Activated CD4-positive, alpha-beta T cell treated with anti-CD3 and anti-CD28 coated beads for 36 hours (primary cell): ENCODE measurements at places on chromosomes 5 and 9.
A peak's percentile ranks its signal among the peaks of the same experiment; 100 is the strongest.

- no peak overlapping the region for H3K4me3 ChIP-seq
- H3K36me3 ChIP-seq, result peaks cover 16% of the 10 kb centered on the region
- DNase-seq, result no peak
- no peak overlapping the region for H3K27ac ChIP-seq
- H3K4me1 ChIP-seq, result peaks cover under 1% of the 10 kb centered on the region
Observed at GRCh38 chr5:80696450-80696849, 41.7 kb upstream of the DHFR start.

DNA sequence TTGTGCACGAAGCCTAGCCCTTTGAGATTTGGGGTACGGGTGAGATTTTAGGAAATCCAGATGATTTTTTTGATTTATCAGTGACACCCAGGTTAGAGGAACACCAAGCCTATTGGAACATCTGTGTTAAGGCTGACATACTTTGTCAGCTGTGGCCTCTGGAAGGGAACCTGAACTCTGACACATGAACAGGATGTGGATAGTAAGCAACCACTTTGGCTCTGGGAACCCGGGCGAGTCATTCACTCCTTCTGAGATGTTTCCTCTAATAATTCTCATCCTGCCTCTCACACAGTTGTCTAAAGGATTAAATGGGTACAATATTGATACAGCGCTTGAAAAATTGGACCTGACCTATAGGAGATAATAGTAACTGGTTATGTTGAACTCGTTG lies 67.8 kb downstream of the FGF1 start:
- no peaks in the 10 kb centered on the region for H3K36me3 ChIP-seq
- H3K4me1 ChIP-seq, result peaks cover 19% of the 10 kb centered on the region

GRCh38 chr5:135878156-135878620 lies 17.5 kb downstream of the IL9 start:
- H3K4me1 ChIP-seq, result no peaks in the 10 kb centered on the region
- peaks cover 25% of the 10 kb centered on the region for H3K27me3 ChIP-seq
- H3K27ac ChIP-seq, result no peak overlapping the region
- H3K4me3 ChIP-seq, result no peak overlapping the region

GRCh38 chr5:173826428-173827350 lies 61.5 kb upstream of the CPEB4 start:
- H3K36me3 ChIP-seq, result no peaks in the 10 kb centered on the region
- H3K27me3 ChIP-seq, result no peaks in the 10 kb centered on the region
- no peak overlapping the region for H3K27ac ChIP-seq
- DNase-seq, result no peak

DNA sequence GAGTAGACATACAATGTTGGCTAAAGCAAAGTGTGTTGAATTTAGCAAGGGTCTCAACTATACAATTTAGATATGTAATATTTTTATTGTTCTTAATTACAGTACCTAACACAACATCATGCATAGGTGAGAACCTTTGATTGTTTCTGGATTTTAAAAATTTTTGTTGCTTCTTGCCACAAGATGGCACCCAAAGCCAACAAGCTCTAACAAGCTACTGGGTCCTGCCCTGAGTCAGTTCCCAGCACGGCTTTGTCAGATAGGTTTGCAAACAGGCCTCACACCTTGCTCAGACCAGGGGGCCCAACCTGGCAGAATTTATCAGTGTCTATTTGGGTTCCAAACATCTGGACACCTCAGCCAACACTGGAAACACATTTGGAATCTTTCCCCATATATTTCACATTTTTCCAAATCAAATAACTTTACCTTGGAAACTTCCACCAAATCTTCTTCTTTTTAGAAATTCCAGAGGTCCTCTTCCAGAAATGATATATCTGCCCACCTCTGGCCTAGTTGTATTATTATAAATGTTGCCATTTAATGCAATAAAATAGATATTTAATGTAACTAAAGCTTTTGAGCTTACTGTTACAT lies 49.5 kb upstream of the EGFLAM start:
- no peaks in the 10 kb centered on the region for H3K36me3 ChIP-seq
- H3K27ac ChIP-seq, result no peak overlapping the region
- no peak overlapping the region for H3K4me3 ChIP-seq
- H3K4me1 ChIP-seq, result no peaks in the 10 kb centered on the region
- H3K27me3 ChIP-seq, result peaks cover 7% of the 10 kb centered on the region

DNA sequence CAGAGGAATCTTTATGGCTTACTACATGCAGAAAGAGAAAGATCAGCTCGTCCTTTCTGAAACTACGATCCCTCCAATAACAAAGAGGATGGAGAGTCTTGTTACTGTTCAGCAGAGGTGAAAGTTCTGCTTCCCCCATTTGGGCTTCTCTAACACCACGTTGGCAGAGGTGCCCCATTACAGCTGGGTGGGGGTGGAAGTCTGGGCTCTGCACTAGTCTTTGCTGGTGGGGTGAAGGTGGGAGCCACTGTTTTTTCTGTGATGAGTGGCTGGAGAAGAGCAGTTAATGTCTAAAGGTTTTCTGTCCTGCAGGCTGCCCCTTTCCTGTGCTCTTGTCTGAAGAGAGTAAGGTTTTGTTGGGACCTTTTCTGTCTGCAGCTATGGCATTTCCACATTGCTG lies 64.7 kb upstream of the OTULINL start:
- DNase-seq, result no peak
- H3K4me3 ChIP-seq, result no peak overlapping the region
- H3K4me1 ChIP-seq, result no peaks in the 10 kb centered on the region
- H3K36me3 ChIP-seq, result no peaks in the 10 kb centered on the region
- H3K27ac ChIP-seq, result no peak overlapping the region
- H3K27me3 ChIP-seq, result no peaks in the 10 kb centered on the region

- no peak for DNase-seq
- H3K36me3 ChIP-seq, result no peaks in the 10 kb centered on the region
- no peaks in the 10 kb centered on the region for H3K4me1 ChIP-seq
- H3K27me3 ChIP-seq, result peaks cover 2% of the 10 kb centered on the region
- H3K4me3 ChIP-seq, result no peak overlapping the region
- H3K27ac ChIP-seq, result no peak overlapping the region
Observed at GRCh38 chr5:161027763-161028162, 175.8 kb upstream of the ATP10B start.

DNA sequence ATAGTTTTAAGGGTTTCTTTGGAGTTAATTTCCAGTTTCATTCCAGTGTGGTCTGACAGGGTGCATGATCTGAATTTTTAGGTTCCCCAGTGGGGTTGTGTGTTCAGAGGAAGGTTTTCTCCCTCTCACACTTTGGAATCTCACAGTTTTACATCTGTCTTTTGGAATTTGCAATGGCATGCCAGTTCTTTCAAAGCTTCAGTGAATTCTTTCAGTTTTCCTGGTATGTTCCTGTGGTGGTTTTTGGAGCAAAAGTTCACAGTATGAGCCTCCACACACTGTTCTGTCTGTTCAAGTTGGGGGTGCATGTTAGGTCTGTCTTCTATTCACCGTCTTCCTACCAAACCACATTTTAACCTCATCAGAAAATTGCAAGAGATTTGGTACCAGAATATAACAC lies 624.2 kb downstream of the KCTD16 start:
- no peak overlapping the region for H3K27ac ChIP-seq
- H3K27me3 ChIP-seq, result no peaks in the 10 kb centered on the region
- no peak overlapping the region for H3K4me3 ChIP-seq
- DNase-seq, result no peak
- H3K4me1 ChIP-seq, result no peaks in the 10 kb centered on the region

DNA sequence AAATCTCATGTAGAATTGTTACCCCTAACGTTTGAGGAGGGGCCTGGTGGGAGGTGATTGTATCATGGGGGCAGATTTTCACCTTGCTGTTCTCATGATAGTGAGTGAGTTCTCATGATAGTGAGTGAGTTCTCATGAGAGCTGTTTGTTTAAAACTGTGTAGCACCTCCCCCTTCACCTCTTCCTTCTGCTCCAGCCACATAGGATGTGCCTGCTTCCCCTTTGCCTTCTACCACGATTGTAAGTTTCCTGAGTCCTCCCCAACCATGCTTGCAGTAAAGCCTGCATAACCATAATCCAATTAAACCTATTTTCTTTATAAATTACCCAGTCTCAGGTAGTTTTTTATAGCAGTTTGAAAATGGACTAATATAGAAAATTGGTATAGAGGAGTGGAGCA lies 1783.7 kb upstream of the CDH9 start:
- no peaks in the 10 kb centered on the region for H3K4me1 ChIP-seq
- H3K4me3 ChIP-seq, result no peak overlapping the region
- H3K27me3 ChIP-seq, result no peaks in the 10 kb centered on the region
- no peak for DNase-seq
- H3K36me3 ChIP-seq, result no peaks in the 10 kb centered on the region

- no peak overlapping the region for H3K4me3 ChIP-seq
- no peak overlapping the region for H3K27ac ChIP-seq
- peaks cover 23% of the 10 kb centered on the region for H3K36me3 ChIP-seq
- DNase-seq, result no peak
Observed at GRCh38 chr9:36632892-36633291, 60.2 kb downstream of the MELK start.

- peak; percentile 32 for DNase-seq
- H3K4me3 ChIP-seq, result peak overlapping the region; percentile 80
- H3K36me3 ChIP-seq, result peaks cover 6% of the 10 kb centered on the region
- peak overlapping the region; percentile 44 for H3K27ac ChIP-seq
- H3K27me3 ChIP-seq, result peaks cover 2% of the 10 kb centered on the region
Observed at GRCh38 chr9:123928533-123929176, 1.3 kb downstream of the DENND1A start.
